MM.1S (cell line): ENCODE measurements at places on chromosomes 3 and 15.

- DNase-seq, result peak; percentile 19
Measured at GRCh38 chr3:190514413-190515153, 698 bp downstream of the IL1RAP start.

GRCh38 chr3:24374801-24375200 is 119.8 kb downstream of the THRB start:
- no peak for DNase-seq

GRCh38 chr3:13144163-13145023 is 71.2 kb upstream of the IQSEC1 start:
- DNase-seq, result no peak

GRCh38 chr15:57259568-57260040 is 116.7 kb upstream of the CGNL1 start:
- DNase-seq, result no peak

- no peak for DNase-seq
Measured at GRCh38 chr3:47276558-47276957, 6.0 kb downstream of the KIF9 start.

DNA sequence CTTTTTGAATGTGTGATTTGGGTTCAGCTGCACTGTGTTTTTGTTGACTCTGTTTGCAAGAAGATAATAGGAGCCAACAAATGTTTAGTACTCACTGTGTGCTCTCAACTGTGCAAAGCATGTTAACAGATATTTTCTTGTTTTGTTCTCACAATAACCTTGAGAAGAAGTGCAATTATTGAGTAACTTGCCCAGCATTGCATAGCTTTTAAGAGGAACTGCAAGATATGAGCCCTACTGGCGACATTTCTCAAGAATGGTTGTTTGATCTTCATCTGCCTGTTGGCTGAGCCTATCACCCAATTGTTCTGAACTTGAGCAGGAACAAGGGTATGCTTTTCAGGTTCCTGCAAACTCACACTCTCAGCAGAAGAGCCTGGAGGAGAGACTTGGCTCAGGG is 43.4 kb upstream of the AGBL1 start:
- DNase-seq, result no peak

DNA sequence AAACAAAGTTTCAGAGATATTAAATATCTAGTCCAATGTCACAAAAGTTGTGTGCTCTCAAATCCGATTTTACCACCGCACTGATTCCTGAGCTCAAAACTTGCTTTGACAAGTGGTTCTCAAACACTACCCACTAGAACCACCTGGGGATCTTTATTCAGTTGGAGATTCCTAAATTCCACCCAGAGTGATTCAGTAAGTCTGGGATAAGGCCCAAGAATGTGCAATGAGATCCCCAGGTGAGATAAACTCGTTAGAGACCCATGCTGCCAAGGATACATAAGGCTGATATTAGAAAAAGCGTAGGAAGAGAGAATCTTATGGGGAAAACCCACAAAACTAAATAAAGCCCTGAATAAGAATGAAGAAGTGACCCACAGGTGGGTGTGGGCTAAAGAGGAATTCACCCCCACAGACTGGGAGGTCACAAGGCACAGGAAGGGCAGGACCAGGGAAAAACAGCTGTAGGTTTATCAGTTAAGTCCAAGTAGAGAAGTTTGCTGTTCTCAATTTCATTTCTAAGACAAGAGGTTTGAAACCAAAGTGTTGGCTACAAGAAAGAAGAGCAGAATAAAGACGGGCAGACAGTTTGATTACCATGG is 11.5 kb upstream of the RPS17 start:
- DNase-seq, result peak; percentile 16

- no peak for DNase-seq
Measured at GRCh38 chr3:174162550-174162949, 696.6 kb upstream of the NAALADL2 start.

DNA sequence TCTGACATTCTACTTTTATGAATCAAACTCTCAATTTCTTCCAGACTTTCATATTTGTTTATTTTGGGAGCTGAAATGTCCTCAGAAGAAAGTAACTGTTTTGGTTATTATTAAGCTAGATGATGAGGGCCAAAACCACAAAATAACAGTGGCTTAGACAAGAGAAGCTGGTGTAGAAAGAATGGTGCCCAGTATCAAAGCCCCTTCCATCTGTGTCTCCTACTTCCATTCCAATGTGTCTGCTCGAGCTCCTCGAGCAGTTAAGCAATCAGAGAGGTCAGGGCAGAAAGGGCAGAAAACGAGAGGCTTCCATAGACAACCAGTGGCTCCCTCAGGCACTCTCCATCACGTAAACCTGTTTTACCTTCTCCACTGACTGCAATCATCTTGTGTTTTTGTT is 59.7 kb upstream of the MAGI1 start:
- DNase-seq, result no peak

GRCh38 chr3:104578558-104578957 is 788.2 kb upstream of the ALCAM start:
- no peak for DNase-seq

- no peak for DNase-seq
Measured at GRCh38 chr3:144312702-144313101, 341.1 kb downstream of the DIPK2A start.

GRCh38 chr3:40339871-40340270 is 30.4 kb downstream of the EIF1B start:
- no peak for DNase-seq

DNA sequence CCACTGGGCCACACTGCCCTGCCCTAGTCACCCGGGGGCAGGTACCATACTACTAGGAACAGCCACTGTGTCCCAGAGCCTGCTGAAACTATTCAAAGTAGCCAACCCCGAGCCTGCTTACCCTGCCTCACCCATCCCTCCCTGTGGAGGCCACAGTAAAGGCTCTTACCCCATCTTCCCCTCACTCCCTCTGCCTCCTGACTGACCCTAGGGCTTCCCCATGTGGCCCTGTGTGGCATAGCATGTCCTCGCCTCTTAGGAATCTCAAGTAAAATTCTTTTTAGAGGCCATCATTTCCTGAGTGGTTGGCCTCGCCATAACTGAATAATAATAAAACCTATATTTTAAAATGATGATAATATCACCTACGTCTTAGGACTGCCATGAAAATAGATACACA is 112.2 kb upstream of the SLC6A11 start:
- DNase-seq, result no peak
